Fibroblast of skin of abdomen (primary cell): ENCODE measurements at places on chromosomes 1 and 21.

DNA sequence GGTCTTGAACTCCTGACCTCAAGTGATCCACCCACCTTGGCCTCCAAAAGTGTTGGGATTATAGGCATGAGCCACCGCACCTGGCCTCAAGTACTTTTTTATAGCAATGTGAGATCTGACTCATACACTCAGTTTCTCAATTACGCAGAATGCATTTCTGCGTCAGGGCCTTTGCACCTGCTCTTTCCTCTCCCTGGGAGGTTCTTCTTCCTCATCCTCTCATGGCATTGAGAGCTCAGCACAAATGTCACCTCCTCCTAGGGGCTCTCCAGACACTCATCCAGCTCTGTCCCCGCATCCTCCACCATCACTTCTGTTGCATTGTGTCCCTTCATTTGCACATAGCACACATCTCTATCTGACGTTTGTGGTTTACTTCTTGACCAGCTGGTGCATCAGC is 418.8 kb downstream of the PTPRU start:
- no peak for DNase-seq

GRCh38 chr21:41562101-41563000 is 54.4 kb upstream of the TMPRSS2 start:
- peak; percentile 33 for DNase-seq

GRCh38 chr1:164748253-164748899 is 189.4 kb downstream of the PBX1 start:
- DNase-seq = peak; percentile 86

- DNase-seq = peak; percentile 37
Measured at GRCh38 chr1:64343105-64343822, 126.7 kb upstream of the CACHD1 start.

DNA sequence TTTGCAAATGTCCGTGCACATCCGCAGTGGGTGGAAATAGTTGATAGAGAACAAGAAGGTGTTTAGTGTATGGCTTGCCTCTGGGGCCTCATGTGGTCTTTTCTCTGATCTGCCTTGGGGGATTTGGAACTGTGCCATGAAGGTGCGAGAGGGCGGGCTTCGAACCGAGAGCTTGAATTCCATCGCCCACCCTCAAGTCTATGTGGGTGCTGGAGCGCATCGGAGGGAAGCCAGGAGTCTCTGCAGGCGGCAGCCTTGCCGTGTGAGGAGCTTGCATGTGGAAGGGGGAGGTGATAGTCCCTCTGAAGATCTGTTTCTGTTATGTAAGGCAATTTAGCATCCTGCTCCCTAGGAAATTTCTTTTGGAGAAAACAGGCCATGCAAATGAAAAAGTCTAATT is 119.6 kb downstream of the HUNK start:
- DNase-seq = no peak

DNA sequence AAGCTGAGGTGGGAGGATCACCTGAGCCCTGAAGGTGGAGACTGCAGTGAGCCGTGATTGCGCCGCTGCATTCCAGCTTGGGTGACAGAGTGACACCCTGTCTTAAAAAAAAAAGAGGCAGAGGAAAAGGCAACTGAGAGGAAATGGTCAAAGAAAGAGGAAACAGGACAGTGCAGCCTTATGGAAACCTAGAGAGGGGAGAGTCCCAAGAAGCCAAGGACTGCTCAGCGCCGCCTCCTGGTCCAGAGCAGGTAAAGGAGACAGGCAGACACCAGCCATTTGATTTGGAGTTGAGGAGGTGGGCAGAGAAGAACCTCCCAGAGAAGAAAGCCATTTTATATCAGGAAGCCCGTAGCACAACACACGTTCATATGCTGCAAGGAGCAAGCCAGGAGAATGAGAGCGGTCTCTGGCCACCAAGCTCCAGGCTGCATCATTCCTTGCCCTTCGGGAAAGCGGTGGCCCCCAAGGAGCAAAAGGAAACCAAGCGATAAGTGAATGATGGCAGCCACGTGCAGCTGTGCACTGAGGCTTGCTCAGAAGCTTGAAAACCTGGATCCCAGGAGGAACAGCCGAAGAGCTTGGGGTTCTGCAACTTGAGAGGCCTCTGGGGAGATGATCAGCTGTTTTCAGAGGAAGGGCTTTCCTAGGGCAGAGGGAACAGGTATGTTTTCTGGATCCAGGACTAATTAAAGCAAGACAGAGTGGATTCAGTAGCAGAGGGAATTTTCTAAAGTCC is 33.7 kb downstream of the LRRC42 start:
- DNase-seq = no peak

- DNase-seq = peak; percentile 36
Measured at GRCh38 chr1:16434501-16434900, 2.7 kb downstream of the SPATA21 start.

- no peak for DNase-seq
Measured at GRCh38 chr1:234713440-234713839, 103.5 kb upstream of the IRF2BP2 start.

- peak; percentile 86 for DNase-seq
Measured at GRCh38 chr1:209648931-209649776, 3.1 kb downstream of the LAMB3 start.

DNA sequence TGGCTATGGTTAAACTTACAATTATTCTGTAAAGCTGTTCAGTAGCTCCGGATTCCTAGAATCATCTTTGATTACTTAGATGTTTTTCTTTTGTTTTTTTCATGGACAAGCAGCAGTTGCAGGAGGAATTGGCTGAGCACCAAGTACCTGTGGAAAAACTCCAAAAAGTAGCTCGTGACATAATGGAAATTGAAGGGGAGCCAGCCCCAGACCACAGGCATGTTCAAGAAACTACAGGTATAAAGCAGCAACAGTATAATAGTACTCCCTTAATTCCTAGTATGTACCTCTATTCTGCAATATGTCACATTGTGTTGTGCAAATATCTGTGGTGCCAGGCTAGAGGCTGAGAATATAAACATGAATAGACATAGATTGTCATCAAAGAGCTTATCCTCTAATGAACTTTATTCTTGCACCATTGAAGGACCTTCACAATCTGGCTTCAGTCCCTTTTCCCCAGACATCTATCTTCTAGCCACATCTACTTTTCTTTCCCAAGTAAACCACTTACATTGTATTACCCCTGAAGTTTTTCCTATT is 132.3 kb upstream of the BMP8A start:
- no peak for DNase-seq

GRCh38 chr1:186618401-186619170 is 61.6 kb downstream of the PTGS2 start:
- DNase-seq = peak; percentile 71

DNA sequence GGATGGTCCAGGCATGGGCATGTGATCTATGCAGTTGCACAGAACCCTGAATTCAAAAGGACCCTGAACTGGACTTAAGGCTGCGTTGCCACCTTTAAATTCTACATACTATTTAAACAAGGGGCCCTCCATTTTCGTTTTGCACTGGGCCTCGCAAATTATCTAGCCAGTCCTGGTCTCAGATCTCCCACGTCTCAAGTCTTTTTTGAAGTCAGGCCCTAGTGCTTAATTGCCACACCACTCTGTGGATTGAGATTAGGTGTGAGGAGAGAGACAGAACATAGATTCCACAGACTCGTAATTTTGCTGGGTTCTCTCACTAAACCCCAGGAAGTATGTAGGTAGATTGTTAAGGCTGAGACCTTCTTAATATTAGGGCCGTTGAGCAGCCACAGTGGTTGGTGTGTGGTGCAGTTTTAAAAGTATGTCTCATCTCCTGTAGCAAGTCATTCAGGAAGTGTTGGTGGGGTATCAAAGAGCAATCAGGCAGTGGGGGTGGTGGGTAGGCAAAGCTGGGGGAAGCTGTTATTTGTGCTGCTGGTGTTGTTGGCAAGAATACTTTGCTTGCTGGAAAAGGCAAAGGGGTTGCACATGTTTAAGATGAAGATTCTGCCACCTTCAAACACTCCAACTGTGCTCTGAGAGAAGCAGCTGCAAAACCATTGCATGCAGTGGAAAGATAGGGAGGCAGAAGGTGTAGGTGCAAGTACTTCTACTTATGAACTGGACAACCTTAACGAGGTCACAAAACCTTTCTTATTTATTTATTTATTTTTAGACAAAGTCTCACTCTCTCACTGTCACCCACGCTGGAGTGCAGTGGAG is 11.2 kb downstream of the CD84 start:
- no peak for DNase-seq

DNA sequence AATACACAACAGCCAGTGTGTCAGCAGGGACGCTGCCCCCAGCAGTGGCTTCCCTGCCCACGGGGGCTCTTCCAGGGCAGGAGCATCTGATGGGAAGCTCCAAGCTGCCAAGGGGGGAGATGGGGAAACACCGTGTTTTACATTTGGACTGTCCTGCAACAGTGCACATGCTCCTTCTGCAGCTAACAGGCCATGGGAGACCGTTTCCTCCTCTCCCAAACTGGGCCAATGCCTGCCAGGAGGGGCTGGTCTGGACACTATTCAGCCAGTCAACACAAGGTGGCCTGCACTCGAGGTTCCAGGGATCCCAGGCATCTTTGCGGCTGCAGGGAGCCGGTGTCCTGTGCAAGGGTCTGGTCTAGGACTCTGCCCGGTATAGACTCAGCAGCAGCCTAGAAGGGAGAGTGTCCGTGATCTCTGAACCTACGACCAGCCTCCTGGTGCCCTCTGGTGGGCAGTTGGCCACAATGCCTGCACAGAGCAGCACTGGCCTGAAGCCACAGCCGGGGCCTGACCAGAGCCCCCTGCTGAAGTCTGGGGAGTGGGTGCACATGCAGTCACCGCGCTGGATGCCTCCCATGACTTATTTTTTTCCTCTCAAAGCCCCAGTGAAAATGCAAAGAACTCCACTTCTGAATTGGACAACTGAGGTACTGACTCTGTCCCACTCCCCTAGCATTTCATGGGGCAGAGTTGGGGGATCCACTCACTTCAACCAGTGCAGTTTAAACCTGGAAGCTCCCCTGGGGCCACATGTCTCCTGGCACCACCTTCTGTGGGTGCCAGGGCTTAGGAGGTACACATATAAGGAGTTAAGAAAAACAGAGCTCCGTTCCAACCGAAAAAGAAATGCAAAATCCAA is 33.3 kb downstream of the RCC2 start:
- DNase-seq = peak; percentile 39

DNA sequence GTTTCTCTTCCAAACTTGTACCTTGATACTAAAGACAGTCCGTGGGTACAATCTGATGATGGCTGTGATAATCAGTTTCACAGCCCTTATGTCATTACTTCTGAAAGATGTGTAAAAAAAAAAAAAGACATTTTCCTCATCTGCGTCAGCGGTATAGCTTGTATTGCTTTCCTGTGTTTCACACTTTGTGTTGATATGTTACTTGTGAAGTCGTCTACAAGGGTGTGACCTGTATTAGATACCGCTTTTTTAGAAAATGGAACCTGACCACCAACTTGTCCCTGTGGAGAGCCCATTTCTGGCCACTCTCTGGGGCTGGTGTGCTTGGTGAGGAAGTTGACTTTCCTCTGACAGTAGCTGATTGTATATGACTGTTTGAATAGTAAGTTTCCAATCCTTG is 50.5 kb downstream of the PEX14 start:
- no peak for DNase-seq

GRCh38 chr21:44802396-44803153 is 955 bp upstream of the UBE2G2 start:
- DNase-seq = no peak

- DNase-seq = no peak
Measured at GRCh38 chr1:156556354-156556753, 16.0 kb downstream of the IQGAP3 start.

DNA sequence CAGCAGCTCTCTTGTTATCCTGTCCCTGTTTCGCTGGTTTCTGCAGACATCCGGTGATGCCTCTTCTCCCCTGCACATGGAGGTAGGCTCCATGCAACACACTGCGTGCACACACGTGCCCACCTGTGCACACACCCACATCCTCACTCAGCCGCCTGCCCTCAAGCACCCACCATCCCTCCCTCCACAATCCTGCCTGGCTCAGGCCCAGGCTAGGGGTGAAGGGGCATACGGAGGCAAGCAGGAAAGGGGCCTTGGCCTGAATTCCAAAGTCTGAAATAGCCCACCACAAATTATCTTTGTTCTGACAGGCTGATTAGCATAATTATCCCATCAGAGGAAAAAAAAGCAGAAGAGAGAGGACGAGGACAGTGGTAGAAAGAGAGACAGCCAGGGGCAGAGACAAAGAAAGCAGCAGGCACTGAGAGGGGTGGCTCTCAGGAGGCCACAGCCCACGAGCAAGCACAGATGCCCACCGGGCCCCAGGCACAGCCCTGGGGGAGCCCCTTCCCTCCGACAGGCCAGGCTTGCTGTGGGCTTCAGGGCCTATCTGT is 73.2 kb downstream of the GRIK3 start:
- DNase-seq = no peak

DNA sequence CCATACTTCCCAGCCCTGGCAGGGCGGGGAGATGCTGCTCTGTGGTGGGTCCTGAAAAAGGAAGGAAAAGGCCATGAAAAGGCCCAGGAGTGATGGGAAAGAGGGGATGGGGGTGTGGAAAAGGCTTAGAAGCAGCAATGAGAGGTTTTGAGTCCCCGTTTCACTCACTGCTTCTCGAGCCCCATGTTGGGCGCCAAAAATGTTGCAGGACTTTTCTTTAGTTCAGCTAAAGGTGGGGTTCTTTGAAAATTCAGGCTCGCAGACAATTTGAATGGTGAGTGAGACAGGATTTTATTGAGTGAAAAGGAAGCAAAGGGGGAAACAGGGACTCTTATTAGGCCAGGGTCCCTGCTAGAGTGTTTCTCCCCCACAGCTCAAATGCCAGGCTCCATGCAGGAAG is 93.1 kb downstream of the MRPS6 start:
- no peak for DNase-seq

DNA sequence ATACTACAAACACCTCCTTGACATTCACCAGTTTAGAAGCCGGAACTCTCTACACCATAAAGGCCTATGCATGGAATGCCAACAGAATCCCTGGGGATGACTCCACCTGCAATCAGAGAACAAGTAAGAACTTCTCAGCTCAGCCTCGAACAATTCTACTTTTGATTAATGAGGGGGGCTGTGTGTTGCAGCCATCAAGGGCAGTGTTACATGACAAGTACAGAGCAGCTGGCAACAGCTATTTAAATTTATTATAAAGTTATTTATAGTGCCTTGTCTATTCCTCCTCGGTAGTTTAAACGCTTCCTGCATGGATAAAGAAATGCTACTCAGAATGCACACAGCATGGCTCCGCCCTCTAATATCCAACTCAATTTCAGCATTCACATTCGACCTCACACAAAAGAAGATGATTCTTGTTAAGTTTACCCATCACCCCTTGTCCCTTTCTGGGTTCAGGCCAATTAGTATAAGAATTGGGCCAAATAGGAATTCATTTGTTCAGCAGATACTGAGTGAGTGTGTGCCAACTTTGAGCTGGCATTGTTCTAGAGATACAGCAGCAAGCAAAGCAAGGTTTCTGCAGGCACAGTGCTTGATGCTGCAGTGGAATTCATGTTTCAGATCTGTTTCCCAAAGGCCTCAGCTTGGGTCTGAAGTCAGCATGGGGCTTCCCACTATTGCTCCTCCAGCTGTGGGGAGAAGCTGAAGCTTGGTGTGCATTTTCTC is 6.4 kb downstream of the FNDC7 start:
- no peak for DNase-seq

DNA sequence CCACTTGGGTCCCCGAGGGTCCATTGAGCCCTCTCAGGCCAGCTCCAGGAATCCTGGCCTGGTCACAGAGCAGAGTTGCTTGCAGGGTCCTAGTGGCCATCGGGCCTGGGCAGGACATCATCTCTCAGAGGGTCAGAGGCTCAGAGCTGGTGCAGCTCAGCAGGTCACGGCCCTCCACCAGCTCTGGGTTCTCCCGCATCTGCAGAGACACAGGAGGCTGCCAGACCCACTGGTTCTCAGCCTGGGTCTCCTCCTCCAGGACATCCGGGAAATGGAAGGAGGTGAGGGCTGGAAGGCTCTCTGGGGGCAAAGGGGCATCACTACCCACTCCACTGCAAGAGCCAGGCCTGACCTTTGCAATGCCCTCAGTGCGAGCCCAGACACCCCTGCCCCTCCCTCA is 6.5 kb downstream of the TMEM54 start:
- DNase-seq = no peak
